ENCODE measurements at places on chromosomes 4 and X.

GRCh38 chr4:1336088-1336491, 10.9 kb upstream of the UVSSA start:
- no peak for DNase-seq

- DNase-seq: no peak
Observed at GRCh38 chrX:152155766-152156310, 17.5 kb upstream of the MAGEA10 start.

GRCh38 chr4:76595435-76595834, 160.4 kb downstream of the SHROOM3 start:
- DNase-seq: no peak

DNA sequence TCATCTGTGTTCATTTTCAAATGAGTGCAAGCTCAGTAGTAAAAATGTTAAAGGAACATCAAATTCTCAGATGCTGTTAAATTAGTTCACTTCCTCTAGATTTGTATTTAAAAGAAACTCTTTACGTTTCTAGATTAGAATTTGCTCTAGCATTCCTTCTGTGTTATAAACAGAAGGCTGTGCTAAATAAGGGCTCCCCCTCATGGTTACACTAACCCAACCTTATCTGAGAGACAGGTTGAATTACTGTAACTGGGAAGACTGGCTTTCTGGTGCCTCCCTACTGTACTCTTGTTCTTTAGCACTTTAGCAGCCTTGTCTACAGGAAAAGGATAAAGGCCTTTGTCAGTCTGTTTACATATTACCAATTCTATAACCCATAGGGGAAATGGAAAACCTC, 56.8 kb downstream of the RXFP1 start:
- DNase-seq: no peak

GRCh38 chr4:150600812-150601445, 19.0 kb downstream of the MAB21L2 start:
- DNase-seq: no peak

DNA sequence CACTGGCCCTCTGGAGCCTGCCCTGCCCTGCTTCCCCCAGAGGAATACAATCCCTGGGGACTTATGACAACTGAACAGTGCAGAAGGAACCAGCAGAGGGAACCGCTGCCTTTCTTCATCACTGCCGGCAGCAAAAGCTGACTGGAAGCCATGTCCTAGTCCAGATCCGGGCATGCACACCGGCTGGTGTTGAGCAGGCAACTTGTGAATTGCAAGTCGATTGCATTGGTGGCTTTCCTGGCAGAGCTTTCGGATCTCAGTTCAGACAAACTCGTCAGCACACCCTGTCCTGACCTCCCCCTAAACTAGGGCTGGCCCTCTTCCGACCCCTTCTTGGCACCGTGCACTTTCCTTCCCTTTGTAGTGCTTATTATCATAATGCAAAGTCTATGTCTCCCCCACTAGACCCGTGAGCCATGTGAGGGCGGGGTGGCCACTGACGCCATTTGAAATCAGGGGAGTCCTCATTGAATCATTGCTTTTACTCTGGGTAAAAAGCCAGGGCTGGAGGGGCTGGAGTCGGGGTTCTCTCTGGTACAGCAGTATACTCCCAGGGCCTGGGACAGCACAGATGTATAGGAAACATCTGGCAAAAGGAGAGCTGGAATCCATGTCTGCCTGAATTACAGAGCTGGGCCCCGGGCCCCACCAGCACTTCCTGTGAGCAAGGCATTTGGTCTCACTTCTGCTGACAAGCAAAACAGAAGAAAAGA, 1.8 kb downstream of the ARHGAP4 start:
- DNase-seq: no peak

DNA sequence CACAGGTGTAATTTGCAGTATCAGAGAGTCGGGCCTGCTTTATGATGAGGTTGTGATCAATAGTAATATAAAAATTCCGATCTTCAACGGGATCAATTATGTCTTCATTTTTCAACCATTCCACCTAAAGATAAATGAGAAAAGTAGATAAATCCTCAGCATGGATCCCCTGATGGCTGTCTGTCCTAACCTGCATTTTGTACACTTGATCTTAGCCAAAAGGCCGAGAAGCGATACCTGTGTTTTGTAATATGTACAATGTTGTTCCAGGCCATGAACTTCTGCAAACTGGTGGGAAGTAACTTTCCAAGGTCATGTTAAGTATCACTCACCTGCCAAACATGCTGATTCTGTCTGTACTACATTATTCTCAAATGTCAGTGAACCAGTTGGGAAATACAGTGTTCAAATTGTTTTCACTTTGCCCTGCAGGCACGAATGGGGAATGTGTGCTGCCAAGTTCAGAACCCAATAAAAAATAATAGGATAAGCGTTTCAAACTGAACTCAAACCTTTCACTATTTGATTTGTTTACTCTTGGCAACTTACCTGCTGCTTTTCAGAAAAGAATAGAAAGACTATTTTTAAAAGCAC, 298.1 kb downstream of the UNC5C start:
- DNase-seq: no peak

GRCh38 chr4:61468024-61468720, 268.0 kb downstream of the ADGRL3 start:
- DNase-seq: no peak

DNA sequence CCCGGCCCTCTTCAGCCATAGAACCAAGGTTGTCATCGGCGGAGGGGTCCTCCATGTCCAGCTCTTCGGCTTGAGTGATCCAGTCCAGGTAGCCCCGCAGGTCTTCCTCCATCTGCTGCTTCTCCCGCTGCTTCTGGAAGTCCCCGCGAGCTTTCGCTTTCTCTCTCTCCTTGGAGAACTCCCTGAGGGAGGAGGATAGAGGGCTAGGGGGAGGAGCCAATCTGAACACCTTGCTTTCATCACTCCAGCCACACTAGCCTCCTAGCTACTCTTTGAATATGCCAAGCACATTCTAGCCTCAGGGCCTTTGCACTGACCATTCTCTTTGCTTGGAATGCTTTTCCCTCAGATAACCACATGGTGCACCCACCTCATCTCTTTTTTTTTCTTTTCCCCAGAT, 6.2 kb downstream of the CACNA1F start:
- DNase-seq: no peak

DNA sequence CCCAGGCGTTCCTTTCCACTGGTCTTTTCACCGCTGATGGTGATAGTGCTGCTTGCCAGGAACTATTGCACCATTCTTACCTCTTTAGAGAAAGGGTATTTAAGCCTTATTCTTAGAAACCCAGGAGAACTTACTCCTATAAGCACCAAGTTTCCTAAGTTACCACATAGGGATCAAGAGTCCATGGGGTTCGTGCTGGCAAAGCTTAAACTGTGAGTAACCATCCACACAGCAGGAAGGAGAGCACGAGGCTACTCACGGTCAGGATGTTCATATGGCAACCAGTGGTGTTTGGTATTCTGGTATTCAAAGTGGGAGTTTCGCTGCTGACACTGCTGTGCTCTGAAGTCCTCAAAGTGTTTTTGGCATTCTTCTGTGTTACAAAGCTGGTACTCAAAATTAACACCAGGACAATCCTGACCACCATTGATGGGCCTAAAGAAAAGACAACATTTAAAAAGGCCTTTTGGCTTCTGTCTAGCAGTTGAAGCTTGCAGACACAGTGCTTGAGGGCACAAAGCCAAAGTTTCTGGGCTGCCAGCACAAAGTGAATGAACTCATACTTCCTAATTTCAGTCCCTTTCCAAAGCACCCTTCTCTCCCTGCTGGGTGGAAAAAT, 256.9 kb downstream of the ADAMTS3 start:
- no peak for DNase-seq

- DNase-seq: no peak
Observed at GRCh38 chrX:154730253-154730891, 20.5 kb downstream of the GAB3 start.

GRCh38 chr4:2823301-2823670, 20.4 kb upstream of the ADD1 start:
- no peak for DNase-seq

- DNase-seq: no peak
Observed at GRCh38 chr4:124913237-124913636, 200.7 kb upstream of the ANKRD50 start.

DNA sequence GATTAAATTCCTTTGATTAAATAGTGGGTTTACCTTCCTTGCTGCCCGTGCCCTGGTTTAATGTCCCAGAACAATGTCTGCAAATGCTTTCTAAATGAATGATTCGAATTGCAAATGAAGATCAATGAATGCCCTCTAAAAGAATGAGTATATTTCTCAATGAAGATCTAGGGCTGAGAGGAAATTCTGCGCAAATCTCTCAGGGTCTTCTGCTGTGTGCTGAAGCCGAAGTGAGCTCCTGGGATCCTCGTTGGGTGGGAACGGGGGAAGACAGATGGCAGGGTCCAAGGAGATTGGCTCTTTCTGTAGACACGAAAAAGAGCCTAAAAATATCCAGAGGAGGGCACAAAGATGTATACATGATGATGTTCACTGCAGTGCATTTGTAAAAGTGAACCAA, 224.8 kb downstream of the STIM2 start:
- DNase-seq: no peak

DNA sequence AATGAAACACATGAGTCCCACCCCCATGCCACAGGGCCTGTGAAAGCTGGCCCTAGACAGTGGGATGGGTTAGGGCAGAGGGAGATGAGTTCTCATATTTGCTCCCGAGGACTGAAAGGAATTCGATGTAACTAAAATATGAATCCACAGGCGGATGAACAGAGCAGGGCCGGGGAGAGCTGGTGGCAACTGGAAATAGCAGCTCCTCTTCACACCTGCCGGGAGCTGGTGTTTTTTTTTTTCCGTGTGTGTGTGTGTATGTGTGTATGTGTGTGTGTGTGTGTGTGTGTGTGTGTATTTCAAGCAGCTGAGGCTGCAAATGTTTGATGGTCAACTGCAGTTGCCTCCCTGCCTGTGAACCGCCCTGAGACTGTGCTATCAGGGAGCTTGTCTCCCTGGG, 115.1 kb upstream of the PSAPL1 start:
- no peak for DNase-seq
